NCI-H748 treated with DMSO at 0.1 percent for 48 hours (cell line): ENCODE measurements at places on chromosomes 7 and 10.
A peak's percentile ranks its signal among the peaks of the same experiment; 100 is the strongest.

DNA sequence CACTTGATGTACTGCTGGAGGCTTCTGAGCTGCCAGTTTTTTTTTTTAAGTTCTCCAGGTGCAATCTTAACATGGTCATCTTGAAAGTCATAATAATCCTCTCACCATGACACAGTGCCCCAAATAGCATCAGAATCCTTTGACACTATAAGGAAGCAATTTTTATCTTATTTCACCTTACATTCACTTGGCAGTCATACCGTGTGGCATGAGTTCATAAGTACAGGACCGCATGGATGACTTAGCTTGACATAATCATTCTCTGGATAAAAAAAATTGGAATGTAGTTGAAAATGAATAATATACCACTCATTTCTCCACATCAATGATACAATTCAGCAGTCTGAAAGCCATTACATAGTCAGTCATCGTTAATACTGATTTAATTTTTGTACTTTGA, 25.6 kb upstream of the TMEM196 start:
- DNase-seq: no peak

DNA sequence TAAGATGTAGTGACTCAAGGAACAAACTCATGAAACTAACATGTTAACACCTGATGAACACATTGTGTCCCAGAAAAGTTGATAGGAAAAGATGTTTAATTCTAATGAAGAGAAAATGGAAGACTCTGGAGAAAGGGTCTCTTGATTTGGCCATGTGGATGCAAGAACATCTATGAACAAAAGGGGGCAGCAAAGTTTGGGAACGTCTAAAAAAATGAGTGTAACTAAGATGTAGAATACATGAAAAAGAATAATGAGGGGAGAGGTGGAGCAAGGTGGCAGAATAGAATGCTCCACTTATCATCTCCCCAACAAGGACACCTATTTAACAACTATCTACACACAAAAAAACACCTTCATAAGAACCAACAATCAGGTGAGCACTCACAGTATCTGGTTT, 805.1 kb downstream of the TNS3 start:
- DNase-seq: no peak

- DNase-seq: no peak
These were observed 359.8 kb downstream of the PCDH15 start for GRCh38 chr10:54441275-54441674.

GRCh38 chr7:1706721-1707613, 36.9 kb downstream of the ELFN1 start:
- DNase-seq: no peak

DNA sequence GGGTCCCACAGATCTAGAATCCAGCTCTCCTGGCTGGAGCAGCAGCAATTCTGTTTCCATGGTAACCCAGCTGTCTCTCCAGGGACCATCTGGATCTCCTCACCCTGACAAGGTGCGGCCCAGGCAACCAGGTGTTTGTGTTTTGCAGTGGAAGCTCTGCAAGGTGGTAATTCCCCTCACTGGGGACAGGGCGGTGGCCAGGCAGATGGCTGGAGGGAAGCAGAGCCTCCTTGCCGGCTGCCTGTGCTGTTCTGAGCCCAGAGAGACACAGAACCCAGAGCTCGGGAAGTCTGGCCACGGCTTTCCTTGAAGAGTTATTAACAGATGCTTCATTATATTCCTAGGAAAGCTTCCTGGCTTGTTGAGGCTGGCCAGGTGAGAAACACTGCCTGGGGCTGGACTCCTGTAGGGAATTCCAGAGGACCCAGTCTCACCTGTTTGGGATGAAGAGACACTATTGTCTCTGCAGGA, 118.2 kb upstream of the PPIF start:
- DNase-seq: peak; percentile 54

DNA sequence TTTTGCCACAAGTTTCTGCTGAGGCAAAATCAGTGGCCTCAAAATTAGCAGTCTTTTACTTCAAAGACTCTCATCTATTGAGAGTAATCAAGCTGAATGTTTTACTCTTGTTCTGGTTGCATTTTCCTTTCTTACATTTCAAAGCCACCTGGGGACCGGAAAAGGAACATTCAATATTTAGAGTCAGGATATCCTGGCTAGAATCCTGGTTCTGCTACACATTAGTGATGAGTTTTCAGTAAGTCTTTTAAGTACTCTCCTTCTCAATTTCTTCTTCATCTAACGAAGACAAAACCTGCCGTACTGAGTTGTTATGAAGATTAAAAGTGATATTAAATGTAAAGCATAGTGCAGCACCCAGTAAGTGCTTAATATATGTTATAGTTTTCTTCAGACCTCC, 52.5 kb downstream of the LAMB4 start:
- no peak for DNase-seq

GRCh38 chr10:34526758-34527730, 288.1 kb downstream of the PARD3 start:
- no peak for DNase-seq

GRCh38 chr7:95925971-95926370, 153.6 kb downstream of the DYNC1I1 start:
- no peak for DNase-seq

DNA sequence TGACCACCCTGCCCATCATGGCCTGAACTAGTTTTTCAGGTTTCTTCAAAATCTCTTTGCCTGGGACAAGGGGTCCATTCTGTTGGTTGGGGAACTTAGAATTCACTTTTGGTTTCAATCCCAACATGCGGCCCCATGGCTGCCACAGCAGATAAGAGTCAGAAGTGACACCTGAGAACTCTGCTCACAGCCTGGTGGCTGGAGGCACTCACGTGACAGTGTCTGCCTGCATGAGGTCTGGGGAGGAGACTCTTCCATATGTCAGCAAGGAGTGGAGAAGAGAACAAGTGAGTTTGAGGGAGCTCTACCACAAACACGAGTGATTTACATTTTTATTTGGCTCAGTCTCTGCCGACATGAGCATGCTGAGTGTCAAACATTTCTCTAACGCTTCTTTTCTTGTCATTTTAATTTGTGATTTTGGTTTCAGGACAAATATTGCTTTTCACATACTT, 370.4 kb downstream of the TNS3 start:
- no peak for DNase-seq

GRCh38 chr7:104008107-104008506, 18.6 kb upstream of the RELN start:
- DNase-seq: no peak

- no peak for DNase-seq
These were observed 9.5 kb upstream of the IDI2 start for GRCh38 chr10:1035201-1035600.

- no peak for DNase-seq
These were observed 78.2 kb downstream of the ELFN1 start for GRCh38 chr7:1748076-1748838.

- DNase-seq: no peak
These were observed 193.1 kb downstream of the RNLS start for GRCh38 chr10:88390041-88390440.

GRCh38 chr7:42159130-42159529, 77.9 kb downstream of the GLI3 start:
- no peak for DNase-seq

DNA sequence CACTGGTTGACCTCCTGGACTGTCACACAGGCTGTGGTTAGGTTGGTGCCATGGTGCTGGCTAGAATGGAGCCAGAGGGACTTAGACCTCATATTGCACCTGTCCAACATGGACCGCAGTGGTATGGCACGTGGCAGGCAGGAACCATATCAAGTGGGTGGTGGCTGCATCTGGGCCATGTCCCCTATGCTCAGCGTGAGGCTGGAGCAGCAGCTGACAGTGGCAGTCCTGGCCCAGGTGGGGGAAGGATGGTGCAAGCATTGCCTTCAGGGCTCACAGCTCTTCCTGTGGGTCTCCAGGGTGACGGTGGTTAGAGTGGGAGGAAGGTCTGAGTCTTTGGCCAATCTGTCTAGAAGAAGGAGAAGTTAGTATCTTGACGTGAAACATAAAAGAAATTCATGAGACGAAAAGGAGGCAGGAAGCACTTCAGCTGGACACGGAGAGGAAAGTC, 54.5 kb upstream of the PFKFB3 start:
- no peak for DNase-seq

GRCh38 chr10:61136139-61136538, 192.2 kb upstream of the RHOBTB1 start:
- DNase-seq: no peak

GRCh38 chr10:121285406-121286196, 312.6 kb downstream of the FGFR2 start:
- no peak for DNase-seq

DNA sequence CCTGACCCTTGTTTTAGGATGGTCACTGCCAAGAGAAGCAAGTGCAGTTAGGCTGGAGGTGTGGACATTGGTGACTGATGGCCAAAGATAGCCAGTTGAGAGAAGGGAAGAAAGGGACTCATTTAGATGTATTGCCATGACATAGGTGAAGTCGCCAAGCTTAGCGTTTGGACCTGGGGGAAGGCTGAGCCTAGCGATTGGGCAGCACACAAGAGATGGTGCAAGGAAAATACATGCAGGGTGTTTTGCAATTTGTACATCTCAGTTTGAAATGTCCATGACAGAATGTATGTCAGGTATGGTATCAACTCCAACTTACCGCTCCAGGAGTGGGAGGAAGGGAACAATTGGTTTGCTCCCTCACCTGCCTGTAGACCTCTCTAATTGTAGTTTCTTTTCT, 134.3 kb downstream of the MAPK8 start:
- DNase-seq: no peak

DNA sequence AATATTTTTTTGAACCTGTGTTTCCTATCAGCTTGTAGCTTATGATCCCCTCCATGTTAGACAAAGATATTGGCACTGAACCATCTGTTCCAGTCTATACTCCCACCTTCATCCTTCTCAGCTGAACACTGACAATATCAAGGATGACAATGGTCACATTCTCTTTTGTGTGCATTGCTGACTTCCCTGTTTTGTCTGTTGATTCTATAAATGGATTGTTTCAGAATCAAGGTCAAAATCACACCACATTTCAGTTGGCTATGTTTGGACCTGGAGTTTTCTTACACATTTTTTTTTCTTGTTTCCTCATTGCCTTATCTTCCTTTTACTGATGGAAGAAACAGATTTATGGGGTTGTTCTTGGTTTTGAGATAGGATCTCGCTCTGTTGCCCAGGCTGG, 11.3 kb upstream of the SMURF1 start:
- DNase-seq: no peak

DNA sequence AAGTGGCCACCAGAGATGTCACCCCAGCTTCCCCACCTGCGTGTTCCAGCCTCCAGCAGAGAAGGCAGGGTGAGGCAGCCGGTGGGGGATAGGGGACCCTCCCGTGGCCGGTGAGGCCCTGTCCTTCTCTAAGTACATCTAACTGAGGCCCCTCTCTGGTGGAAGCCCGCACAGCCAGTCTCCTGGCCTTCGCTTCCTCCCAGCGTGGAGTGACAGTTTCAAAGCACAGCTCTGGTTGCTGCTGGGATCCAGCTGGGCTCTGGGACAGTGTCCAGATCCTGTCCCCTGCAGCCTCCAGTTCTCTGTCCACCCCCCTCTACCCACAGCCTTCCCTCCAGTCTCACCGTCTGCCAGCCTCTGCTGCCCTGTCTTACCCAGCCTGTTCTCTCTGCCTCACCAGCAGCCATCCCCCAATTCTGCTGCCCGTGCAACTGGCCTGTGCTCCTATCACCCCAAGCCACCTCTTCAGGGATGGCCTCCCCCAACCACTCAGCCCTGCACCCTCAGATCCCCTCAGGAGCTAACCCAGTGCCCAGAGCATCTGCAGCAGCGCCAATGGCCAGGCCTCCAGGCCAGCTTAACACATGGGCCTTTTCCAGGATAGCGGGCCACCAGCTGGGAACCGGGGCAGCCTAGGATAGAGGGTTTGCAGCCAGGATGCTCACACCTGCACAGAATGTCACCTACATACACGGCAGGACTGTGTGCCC, 16.3 kb upstream of the SH2B2 start:
- DNase-seq: no peak

GRCh38 chr7:106568680-106569499, 92.1 kb downstream of the CCDC71L start:
- peak; percentile 62 for DNase-seq

DNA sequence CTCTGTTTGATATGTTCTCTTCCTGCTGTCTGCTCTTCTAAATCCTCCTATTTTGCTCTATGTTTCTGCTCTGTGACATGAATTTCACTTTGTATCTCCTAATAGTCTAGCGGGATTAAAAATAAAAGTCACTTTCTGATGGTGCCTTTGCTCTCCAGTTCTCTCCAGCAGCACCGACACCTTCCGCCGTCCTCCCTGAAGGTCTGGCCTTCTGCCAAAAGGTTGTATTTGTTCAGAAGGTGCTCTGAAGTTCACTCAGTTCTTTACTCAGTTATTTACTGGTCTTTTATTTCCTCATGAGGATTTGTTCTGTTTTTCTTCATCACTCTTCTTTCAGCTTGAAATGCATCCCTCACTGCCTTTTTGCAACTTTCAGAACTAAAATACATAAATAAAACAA, 11.2 kb upstream of the EPHA1 start:
- DNase-seq: no peak

GRCh38 chr7:82230811-82231581, 212.6 kb downstream of the CACNA2D1 start:
- DNase-seq: peak; percentile 28

DNA sequence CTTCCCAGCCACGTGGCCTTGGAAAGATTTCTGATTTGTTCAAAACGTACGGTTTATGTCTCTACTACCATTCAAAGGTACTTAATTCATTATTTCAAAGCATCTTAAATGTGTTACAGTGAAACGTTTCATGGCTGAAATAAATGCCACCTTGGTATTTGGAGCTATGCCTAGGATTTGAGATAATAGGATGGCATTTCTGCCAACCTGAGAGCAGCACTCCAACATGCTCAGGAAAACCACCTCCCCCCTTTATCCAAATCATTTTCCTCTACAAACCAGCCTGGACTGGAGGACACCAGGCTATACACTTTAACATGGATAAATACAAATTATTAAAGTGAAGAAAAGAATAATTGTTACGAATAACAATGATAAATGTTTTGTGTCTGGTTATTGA, 260.9 kb downstream of the ZMYND11 start:
- DNase-seq: no peak

DNA sequence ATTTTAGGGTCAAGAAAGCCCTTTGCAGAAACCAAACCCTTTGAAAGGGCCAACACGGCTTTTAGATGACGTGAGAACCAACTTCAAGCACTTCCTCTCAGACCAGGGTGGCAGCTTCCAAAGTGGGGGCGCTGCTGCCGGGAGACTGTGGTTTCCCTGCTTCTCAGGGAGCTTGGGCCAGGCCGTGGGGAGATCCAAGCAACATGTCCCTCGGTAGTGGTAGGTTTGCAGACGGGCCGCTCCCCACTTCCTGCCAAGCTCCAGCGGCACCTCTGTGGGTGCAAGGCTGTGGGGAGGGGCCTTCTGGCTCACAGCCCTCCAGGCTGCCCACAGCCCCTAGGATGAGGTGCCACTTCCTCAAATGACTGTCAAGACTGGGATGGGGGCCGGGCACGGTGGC, 132.4 kb downstream of the FAM53B start:
- no peak for DNase-seq

GRCh38 chr10:133216776-133217175, 13.2 kb upstream of the UTF1 start:
- DNase-seq: no peak

- no peak for DNase-seq
These were observed 15.7 kb upstream of the CBLL1 start for GRCh38 chr7:107728276-107728675.

- no peak for DNase-seq
These were observed 216.9 kb upstream of the GLI3 start for GRCh38 chr7:42453931-42454361.
